ENCODE measurements at places on chromosomes 1 and 21.

DNA sequence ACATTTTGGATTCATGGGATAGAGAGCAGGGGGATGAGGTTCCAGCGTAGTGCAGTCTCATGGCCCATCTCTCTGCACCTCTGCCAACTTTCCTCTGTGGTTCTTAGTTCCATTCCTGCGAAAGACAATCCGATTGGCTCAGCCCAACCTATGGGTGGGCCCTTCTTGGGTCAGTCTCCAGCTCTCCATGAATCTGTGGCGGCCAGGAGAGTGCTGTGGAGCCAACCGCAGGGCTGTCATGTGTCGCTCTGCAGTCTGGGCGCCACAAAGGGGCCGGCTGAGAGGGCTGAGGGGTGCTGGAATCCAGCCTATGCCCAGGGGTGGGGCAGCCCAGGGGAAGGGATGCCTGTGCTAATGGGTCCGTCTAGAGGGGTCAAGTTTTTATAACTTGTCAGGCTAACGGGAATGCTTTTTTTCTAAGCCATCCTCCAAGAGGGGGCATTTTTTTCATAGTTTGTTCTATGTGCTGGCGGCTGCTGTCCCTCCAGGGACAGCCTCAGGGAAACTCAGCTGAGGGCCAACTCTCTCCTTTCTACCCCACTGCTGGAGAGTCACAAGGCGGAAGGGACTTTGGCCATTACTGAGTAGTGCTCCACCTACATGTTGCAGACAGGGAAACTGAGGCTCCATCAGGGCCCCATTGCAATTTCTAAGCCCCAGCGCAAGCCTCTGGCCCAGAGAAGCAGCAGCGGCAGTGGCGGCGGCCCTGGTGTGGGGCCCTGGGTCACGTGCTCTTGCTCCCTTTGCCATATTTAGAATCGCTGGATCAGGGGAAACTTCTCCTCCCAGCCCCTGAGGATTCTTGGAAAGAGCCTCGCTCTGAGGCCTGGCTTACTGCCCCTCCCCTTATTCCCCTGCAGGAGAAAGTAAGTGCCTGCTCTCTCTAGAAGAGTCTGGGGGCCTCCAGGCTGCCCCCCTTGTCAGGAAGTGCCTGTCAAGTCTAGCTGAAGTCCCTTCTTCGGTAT, 23.4 kb downstream of the KCNQ4 start:
- DNase-seq, result peak; percentile 42

- DNase-seq, result peak; percentile 94
Observed at GRCh38 chr1:51969038-51969705, 21.3 kb downstream of the RAB3B start.

GRCh38 chr1:196910215-196910614, 22.4 kb downstream of the CFHR4 start:
- DNase-seq, result no peak

DNA sequence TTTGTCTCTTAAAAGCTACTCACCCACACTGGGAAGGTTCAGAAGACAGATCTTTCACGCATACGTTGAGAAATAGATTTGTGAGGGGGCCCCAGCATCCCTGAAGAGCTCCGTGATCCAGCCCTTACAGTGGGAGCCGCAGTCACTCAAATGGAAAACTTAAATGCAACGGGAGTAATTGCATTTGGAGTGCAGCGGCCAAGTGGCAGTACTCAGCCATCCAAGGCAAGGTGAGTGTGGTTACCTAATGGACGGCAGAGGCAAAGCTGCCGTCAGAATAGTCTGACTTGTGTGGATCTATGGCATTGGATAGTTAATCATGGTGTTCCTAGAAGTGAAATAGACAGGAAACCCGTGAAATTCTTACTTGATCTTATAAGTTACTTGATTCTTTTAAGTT, 5.1 kb downstream of the SPSB1 start:
- no peak for DNase-seq

DNA sequence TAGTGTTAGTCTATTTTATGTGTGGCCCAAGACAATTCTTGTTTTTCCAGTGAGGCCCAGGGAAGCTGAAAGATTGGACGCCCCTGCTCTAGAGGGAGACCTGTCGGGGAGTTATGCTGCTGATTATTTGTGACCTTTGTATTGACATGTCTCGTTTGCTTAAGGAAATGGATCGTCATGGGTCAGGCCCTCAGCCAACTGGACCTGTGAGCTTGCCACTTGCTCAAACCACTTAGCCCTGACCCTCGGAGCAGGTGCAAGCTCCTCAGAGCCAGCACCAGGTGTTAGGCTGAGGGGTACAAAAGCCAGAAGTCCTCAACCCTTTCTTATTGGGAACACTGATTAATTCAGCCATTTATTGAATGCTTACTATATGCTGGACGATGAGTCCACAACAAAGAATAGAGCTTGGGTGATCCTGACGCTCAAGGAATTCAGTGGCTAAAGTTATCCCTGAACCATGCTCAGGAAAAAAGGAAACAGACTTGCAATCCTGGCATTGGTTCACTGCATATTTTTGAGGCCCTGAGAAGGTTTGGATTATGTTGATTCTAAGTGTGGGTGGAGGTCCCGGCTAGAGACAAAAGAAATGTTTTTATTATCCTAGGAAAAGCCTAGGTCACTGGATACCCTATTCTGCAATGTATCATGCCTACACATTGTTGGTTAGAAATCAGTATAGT, 19.0 kb downstream of the TGFB2 start:
- no peak for DNase-seq

DNA sequence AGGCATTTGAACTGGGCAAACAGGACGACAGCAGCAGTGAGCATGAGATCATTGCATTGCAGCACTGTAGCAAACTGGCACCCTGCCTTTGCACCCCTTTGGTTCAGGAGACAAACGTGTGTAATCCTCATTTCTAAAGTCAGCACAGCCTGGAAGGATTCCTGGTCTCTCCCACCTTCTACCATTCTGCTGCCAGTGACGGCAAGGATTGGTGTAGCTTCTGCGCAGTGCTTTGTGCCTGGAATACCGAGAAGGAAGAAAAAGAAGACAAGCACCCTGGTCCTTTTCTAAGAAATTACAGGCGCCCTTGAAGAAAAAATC, 805.3 kb downstream of the USP25 start:
- DNase-seq, result peak; percentile 58

DNA sequence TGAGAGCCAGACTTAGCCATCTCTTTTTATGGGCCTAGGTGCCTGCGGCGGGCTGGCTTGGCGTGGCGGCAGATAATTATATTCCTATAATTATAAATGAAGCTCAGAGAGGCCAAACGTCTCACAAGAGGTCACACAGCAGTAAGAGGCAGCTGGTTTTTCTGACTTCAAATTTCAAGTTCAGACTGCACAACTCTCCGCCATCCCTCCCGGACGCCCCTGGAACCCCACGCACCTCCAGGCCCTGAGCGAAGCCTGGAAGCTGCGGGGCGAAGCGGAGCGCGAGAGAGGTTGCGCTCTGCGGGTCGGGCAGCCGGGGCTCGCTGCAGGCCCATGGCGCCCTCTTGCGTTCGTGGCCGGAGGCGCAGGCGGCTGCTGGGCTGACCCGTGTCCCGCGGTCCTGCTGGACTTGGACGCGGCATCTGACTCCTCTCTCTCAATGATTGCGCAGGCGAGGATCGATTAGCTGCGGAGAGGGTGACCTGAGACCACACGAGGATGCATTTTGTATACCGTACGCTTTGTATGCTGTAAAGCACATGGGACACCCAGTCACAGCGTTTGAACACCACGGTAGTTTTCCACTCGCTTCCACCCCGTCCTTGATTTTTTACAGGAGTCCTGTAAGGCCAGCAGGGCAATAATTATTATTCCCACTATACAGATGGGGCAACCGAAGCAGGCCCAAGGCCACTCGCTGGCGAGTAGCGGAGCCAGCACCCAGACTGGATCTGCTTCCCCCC, 272.7 kb downstream of the FOXD2 start:
- peak; percentile 97 for DNase-seq

All from AG20443 (cell line).